ENCODE measurements at places on chromosomes 2 and 18. TPM values are rescaled to one million over a fixed set of nuclear protein-coding genes. Genes with fewer than 3 reads are reported as not detected.

- no peaks in the 10 kb centered on the region for H3K4me1 ChIP-seq
- no peak overlapping the region for H3K27ac ChIP-seq
- no peak for DNase-seq
- H3K4me3 ChIP-seq = no peak overlapping the region
- H3K36me3 ChIP-seq = no peaks in the 10 kb centered on the region
- no peaks in the 10 kb centered on the region for H3K27me3 ChIP-seq
These were observed 584.8 kb downstream of the MBD2 start for GRCh38 chr18:53639687-53640086.

- no peak for DNase-seq
- no peaks in the 10 kb centered on the region for H3K27me3 ChIP-seq
- no peaks in the 10 kb centered on the region for H3K36me3 ChIP-seq
- H3K4me3 ChIP-seq = no peak overlapping the region
These were observed 131.6 kb upstream of the FN1 start for GRCh38 chr2:215567504-215567903.

DNA sequence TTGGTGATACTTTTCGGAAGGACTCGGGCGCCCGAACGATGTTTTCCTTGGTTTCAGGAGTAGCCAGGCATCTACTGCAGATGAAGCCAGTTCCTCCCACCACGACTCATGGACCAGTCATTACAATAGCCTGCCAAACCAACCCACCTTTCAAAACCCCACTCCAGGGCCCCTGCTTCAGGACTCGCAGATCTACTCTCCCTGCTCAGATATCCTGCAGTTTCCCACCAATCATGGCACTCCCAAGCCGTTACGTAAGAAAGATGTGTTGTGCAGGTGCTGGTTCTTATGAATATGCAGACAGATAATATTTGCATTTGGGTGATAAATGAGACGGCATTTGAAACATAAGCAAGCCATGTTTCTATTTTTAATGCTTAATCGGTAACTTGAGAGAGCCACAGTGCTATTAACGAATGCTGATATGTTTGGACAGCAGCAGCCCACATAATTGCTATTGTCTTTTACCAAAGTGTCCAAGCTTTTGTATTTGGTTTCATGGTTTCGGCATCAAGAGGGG, 3.5 kb upstream of the CYS1 start:
- no peaks in the 10 kb centered on the region for H3K36me3 ChIP-seq
- H3K27ac ChIP-seq = no peak overlapping the region
- DNase-seq = no peak

The PIGN gene
- 13.8 TPM for total RNA-seq

The CNDP1 gene
- total RNA-seq = 40.6 TPM
